ENCODE measurements at places on chromosomes 12 and 14.
A peak's percentile ranks its signal among the peaks of the same experiment; 100 is the strongest.

- no peak for DNase-seq
Measured at GRCh38 chr12:104507672-104508071, 50.9 kb downstream of the CHST11 start.

- no peak for DNase-seq
Measured at GRCh38 chr12:57892232-57892972, 45.9 kb upstream of the CTDSP2 start.

DNA sequence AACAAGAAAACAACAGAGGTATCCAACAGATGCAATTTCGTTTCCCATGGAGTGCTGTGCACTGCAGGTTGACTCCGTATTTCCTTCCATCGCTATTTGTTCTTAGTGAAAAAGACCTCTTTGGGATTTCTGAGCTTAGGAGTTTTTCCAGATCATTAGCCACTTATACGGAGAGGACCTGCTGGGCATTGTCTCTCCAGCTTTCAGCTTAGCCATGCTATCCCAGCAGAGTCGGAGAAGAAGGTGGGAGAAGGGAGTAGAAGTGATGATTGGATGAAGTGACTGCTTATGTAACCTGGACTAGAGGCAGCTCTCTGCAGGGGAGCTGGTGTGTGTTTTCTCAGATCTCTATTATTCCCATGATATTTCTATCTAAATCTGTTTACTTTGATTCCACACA is 737.7 kb downstream of the DIO2 start:
- no peak for DNase-seq

DNA sequence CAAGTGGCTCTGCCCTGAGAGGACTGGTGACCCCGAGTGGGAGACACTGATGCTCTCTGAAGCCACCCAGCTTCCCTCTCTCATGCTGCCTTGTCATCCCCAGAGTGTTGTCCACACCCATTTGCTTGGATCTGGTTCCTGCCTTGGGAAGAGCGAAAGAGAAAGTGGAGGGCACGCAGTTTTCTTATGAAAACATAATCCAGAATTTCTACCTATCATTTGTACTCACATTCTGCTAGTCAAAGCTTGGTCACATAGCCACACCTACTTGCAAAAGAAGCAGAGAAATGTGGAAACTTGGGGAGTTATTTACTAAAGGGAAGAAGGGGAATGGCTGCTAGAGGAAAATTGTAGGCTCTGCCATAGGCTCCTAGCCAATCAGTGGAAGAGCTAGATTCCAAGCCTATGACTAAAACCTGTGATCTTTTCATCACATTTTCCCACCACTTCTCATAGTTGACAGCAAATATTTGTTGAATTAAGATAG is 326.3 kb downstream of the ZFP36L1 start:
- no peak for DNase-seq

- no peak for DNase-seq
Measured at GRCh38 chr12:132500142-132500855, 10.3 kb downstream of the FBRSL1 start.

- no peak for DNase-seq
Measured at GRCh38 chr14:64201296-64201695, 92.9 kb downstream of the ESR2 start.

DNA sequence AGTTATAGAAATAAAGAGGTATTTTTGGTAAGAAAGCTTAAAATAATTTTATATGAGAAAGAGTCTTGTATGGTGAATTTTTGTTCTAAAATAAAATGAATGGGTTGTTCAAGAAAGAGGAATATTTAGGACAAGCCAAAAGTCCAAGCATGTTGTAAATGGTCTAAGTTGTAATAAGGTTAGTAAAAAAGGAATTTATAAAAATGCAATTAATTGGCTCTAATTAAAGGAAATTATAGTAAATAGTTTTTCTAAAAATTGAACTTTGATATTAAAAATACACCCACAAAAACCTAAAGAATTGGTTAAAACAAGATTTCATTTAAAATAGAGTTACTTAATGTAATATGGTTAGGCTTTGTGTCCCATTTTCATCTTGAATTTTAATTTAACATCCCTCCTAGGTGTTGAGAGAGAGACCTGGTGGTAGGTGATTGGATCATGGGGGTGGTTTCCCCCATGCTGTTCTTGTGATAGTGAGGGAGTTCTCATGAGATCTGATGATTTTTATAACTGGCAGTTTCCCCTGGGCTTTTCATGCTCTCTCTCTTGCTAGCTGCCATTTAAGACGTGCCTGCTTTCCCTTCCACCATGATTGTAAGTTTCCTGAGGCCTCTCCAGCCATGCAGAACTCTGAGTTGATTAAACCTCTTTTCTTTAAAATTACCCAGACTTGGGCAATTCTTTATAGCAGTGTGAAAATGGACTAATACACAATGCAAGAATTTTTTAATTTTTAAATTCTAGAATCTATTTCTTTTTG is 13.0 kb downstream of the SLC22A17 start:
- no peak for DNase-seq

DNA sequence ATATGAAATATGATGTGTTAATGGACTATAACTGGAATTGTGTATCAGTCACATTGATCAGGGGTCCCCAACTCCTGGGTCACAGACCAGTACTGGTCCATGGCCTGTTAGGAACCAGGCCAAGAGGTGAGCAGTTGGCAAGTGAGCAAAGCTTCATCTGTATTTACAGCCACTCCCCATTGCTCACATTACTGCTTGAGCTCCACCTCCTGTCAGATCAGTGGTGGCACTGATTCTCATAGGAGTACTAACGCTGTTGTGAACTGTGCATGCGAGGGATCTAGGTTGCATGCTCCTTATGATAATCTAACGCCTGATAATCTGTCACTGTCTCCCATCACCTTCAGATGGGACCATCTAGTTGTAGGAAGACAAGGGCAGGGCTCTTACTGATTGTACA is 72.3 kb downstream of the CDK17 start:
- DNase-seq, result no peak

DNA sequence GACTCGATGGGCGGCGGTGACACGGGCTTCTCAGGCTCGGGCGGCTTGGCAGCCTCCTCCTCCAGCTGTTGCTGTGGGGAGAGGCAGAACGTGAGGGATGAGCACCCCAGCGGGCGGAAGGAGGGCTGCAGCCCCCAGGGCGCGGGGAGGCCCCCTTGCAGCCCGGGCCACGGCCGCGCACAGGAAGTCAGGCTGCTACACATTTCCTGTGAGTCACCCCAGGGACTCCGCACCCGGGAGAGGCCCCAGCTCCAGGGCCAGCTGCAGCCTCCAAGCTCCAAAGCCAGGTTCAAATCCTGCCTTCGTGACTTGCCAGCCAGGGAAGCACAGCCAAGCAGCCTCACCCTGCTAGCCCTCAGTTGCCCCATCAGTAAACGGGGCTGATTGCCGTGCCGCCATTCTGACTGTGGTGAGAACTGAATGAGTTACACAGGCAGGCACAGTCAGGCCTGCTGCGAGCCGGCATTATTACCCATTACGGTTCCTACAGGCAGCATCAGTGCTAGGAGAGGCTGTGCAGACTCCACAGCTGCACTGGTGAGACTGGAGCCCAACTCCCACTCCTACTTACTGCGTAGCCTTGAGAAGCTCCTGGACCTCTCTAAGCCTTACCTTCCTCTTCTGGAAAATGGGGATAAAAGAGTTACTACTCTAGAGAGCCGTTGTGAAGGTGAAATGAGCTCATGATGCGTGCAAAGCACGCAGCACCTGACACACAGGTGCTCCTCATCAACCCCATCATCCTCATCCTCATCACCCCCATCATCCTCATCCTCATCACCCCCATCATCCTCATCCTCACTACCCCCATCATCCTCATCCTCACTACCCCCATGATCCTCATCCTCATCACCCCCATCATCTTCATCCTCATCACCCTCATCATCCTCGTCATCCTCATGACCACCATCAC is 100.9 kb downstream of the NCOR2 start:
- DNase-seq, result peak; percentile 84

DNA sequence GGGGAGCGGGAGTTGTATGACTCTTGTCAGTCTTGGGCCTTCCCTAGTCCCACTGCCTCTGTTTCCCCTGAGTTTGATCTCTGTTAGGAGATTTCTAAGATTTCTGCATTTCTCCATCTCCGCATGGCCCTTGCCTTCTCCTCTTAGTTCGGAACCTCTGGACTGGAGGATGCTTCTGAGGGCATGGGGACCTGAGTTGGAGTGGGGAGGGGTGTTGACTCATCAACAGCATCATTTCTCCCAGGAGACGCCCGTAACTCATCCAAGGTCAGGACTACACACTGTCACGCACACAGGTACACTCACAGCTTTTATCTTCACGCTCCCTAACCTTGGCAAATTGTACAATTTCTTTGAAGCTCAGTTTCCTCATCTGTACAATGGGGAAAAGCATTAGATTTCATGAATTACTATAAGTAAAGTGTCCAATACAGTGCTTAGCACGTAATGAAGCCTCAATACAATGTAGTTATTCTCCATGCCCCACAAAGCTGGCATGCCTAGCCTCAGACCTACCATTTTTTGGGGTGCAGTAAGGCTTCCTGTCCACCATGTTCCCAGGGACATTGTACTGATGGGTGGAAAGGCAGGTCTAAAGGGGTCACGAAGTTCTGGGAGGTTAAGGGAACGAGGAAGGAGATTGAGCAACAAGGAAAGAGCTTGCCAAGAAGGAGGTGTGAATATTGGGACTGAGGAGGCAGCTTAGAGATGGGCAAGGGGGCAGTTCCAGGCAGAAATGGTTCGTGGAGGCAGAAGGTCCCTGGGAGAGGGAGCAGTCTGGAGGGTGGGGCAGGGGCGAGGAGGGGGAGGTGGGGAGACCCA is 600 bp upstream of the LAG3 start:
- DNase-seq, result no peak

- DNase-seq, result no peak
Measured at GRCh38 chr14:100622224-100622623, 35.0 kb upstream of the BEGAIN start.

DNA sequence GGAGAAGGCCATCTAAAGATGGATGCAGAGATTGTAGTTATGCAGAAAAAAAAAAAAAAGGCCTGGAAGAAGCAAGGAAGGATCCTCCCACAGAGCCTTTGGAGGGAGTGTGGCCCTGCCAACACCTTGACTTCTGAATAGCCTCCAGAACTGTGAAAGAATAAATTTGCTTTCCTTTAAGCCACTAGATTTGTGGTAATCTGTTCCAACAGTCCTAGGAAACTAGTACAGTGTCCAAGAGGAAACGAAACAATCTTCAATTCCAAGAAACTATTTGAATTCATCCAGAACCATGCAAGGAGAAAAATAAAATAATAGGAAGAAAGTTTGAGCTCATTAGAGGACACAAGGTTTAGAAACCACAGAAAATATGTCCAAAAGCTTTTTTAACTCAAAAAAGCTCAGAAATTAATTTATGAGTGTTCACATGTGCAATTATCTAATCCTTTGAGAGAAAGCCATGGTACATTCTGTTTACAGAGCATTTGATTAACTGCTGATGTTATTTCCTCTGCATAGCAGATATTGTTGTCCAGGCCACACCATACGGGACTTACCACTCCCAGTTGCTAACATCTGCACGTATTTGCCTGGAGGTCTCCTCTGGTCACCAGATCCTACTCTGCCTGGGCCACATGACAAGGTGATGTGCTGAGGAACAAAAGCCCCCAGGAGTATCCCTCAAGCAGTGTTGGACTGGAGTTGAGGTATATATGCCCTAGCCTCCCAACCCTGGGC is 30.0 kb upstream of the STAB2 start:
- no peak for DNase-seq

GRCh38 chr14:105913221-105913620 is 386.8 kb downstream of the TMEM121 start:
- DNase-seq, result no peak

GRCh38 chr12:119036878-119037825 is 55.8 kb downstream of the SRRM4 start:
- DNase-seq, result no peak

GRCh38 chr14:68692216-68692615 is 100.7 kb downstream of the ZFP36L1 start:
- no peak for DNase-seq

DNA sequence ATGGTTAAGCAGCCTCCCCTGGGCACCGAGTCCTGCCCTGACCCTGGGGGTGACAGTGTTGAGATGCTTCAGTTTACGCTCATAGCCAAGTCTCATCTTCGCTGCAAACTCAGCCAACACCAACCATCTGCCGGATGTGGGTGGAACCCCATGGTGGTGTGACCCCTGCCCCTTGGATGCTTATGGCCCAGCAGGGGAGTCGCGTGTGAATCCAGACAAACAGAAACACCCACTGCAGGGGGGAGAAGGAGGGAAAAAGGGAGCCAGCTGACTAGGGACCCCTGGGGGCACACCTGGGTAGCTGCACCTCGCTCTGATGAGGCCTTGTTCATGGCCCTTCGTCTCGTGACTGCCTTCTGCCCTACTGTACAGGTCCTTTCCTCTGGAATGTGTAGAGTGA is 23.8 kb downstream of the AACS start:
- no peak for DNase-seq

DNA sequence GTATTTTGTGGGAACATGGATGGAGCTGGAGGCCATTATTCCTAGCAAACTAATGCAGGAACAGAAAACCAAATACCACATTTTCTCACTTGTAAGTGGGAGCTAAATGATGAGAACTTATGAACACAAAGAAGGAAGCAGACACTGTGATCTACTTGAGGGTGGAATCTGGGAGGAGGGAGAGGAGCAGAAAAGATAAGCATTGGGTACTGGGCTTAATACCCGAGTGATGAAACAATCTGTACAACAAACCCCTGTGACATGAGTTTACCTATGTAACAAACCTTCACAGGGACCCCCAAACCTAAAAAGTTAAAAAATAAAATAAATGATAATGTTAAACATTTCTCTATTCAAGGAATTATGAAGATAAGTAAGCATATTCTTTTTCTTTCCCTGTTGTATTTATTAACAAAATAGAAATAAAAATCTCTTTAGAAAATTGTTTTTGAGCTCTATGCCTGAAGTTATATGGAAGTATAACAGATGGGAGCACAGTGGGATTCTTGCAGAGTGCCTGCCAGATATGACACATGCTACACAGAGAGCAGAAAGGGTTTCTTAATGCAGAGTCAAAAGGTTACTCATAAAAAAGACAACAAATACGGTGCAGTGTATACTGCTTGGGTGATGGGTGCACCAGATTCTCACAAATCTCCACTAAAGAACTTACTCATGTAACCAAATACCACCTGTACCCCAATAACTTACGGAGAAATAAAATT is 52.0 kb upstream of the SYNE2 start:
- no peak for DNase-seq

GRCh38 chr14:68312884-68313610 is 479.8 kb downstream of the ZFP36L1 start:
- peak; percentile 18 for DNase-seq

DNA sequence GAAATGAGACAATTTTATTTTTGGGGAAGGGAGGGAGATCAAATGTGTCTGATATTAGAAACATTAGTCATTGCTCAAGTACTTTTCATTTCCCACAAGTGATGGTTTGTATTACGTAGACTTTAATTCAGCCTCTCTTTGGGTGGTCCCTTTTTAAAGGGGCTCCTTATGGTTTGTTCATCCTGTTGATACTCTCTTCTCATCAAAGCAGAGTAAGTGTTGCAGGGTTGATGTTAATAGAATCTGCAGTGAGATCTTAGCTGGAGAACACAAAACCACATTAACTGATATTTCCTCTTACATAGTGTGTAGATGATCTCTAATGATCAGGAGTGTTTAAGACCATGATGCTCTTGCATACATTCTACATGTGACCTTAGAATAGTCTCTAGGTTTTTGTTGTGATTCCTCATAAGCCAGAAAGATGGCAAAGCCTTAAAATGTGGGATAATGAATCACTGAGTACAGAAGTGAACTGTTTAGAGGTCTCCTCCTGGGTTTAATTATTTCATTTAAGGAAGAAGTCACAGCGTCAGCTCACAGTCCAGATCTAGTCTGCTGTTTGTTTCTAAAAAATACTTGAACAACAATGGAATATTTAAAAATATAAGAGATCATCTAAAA is 87.4 kb upstream of the PTPRR start:
- no peak for DNase-seq

GRCh38 chr12:64099397-64099796 is 122.7 kb downstream of the KICS2 start:
- no peak for DNase-seq

Data from activated naive CD4-positive, alpha-beta T cell treated with anti-CD3 and anti-CD28 coated beads, Interleukin-2, amount 50 U/mL, for 16 hours (primary cell).